ENCODE measurements at places on chromosomes 2 and 18.
A peak's percentile ranks its signal among the peaks of the same experiment; 100 is the strongest.

- no peak for DNase-seq
Measured at GRCh38 chr18:50665519-50665918, 105.6 kb downstream of the MAPK4 start.

- no peak for DNase-seq
Measured at GRCh38 chr2:148554459-148555247, 89.9 kb upstream of the EPC2 start.

DNA sequence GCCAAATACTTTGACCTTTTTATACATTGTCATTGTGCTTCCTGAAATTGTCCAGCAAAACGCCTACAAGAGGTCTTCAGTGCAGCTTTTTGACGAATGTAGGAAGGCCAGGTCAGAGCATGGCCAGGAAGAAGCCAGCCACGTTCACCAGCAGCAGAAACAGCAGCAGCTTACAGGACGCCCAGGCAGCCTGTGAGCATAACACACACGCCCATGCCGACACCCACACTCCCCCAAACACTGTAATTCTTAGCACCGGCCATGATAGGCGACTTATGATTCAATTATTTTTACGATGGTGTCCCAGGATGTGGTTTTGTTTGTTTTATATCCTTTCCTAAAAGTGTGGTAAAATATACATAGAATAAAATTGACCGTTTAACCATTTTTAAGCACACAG is 249.1 kb upstream of the SALL3 start:
- DNase-seq: no peak

- no peak for DNase-seq
Measured at GRCh38 chr18:13183359-13183758, 35.2 kb upstream of the LDLRAD4 start.

DNA sequence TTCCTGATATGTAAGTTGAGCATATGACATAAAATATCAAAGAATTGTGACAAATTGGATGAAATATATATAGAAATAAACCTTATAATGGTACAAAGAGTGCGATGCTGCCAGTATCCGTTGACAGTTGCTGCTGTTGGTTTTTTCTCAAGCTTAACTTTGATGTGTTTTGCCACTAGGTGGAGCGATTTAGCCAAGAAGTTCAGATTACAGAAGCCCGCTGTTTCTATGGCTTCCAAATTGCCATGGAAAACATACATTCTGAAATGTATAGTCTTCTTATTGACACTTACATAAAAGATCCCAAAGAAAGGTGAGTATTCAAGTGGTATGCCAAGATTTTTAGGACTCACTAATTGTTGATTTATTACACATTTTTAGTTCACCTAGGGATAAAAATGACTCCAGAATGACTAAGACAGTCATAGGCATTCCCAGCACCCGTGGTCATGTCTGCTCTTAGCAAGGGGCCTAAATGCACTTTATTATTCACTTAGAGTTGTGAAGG is 2.1 kb downstream of the RRM2 start:
- DNase-seq: peak; percentile 61

DNA sequence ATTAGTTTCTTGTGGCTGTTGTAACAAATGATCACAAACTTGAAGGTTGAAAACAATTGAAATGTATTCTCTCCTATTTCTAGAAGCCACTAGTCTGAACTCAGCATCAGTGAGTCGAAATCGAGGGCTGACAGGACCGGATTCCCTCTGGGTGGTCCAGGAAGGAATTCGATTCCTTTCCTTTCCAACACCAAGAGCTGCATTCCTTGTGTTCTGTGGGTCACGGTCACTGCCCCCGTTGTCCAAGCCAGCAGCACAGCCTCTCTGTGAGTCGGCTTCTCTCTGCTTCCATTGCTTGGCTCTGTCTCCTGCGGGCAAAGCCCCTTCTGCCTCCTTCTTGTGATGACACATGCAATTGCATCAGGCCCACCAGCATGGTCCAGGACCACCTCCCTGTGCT is 67.3 kb downstream of the SMIM21 start:
- DNase-seq: no peak

GRCh38 chr2:220747736-220748135 is 824.4 kb downstream of the EPHA4 start:
- DNase-seq: no peak

DNA sequence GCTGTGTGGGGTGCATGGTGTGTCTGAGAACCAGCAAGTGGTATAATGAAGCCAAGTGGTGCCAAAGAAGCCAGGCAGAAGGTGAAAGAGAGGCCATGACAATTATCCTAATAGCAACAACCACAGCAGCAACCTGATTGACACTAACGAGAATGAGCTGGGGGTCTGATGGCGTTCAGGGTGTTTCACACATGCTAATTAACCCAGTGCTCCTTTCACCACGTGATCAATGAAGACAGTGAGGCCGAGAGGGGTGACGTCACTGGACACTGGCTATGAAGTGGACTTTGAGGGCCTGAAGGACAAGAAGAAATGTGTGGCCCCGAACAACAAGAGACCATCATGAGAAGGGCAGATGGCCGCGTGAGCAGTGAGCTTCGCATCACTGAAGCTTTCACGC is 364.4 kb upstream of the ID2 start:
- DNase-seq: no peak

DNA sequence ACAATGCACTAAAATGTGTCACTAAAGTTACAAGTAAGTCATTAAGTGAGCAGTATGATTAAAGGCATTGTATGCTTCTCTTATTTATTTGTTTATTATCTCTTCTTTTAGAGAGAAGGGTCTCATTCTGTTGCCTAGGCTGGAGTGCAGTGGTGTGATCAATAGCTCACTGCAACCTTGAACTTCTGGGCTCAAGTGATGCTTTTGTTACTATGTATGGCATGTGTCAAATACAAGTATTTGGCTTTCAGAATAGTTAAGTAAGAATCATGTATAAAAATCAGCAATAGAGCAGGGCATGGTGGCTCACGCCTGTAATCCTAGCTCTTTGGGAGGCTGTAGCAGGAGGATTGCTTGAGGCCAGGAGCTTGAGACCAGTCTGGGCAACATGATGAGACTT is 15.8 kb upstream of the AAK1 start:
- DNase-seq: no peak

- no peak for DNase-seq
Measured at GRCh38 chr18:62331581-62332356, 6.7 kb downstream of the TNFRSF11A start.

Measured in NCI-H446 (cell line).